ENCODE measurements at places on chromosomes 1 and 21. TPM values are rescaled to one million over a fixed set of nuclear protein-coding genes. Genes with fewer than 3 reads are reported as not detected.

Gene CACHD1
- 12.3 TPM for total RNA-seq

Gene CLCNKB
- 0.62 TPM for total RNA-seq

Gene CD84
- 6.9 TPM for total RNA-seq

Gene OR2L8
- total RNA-seq: not detected

Gene FAM167B
- 9.2 TPM for total RNA-seq

Gene TMEM53
- total RNA-seq: 3.8 TPM

Gene EYA3
- total RNA-seq: 12.3 TPM

Gene AGRN
- 18.8 TPM for total RNA-seq

Gene CXADR
- 0.24 TPM for total RNA-seq

Gene CAMSAP2
- total RNA-seq: 31.9 TPM

Gene MROH7
- 2.5 TPM for total RNA-seq

Gene ELF3
- 0.48 TPM for total RNA-seq

Gene RERE
- 94.9 TPM for total RNA-seq

Gene FAF1
- 64.2 TPM for total RNA-seq

Gene CLIC6
- 5.0 TPM for total RNA-seq

Gene MLLT11
- total RNA-seq: 3.2 TPM

Gene UMODL1
- total RNA-seq: not detected

Gene SLC9C2
- total RNA-seq: not detected

Gene TMEM51
- total RNA-seq: 4.3 TPM

Gene C2CD2
- 43.1 TPM for total RNA-seq

Gene S100A7
- total RNA-seq: not detected

Gene KCNQ4
- total RNA-seq: 10.3 TPM

Gene NBPF14
- total RNA-seq: 27.0 TPM

Gene RUSC1
- 32.5 TPM for total RNA-seq

Gene RNF186
- total RNA-seq: not detected

Gene SAMD13
- total RNA-seq: 0.51 TPM

Gene CELA3A
- total RNA-seq: not detected

Gene GJA4
- total RNA-seq: 21.8 TPM

Gene ADGRB2
- total RNA-seq: 5.3 TPM

Gene LRRC53
- total RNA-seq: not detected

Gene MPL
- total RNA-seq: not detected

Gene RGL1
- total RNA-seq: 34.0 TPM

Gene RIMKLA
- 0.24 TPM for total RNA-seq

Gene TAF13
- 63.3 TPM for total RNA-seq

Gene VANGL2
- 2.0 TPM for total RNA-seq

Gene DTL
- 0.74 TPM for total RNA-seq

Gene S100A9
- total RNA-seq: 158 TPM

Gene PAFAH2
- 7.2 TPM for total RNA-seq

Gene RRP15
- total RNA-seq: 25.8 TPM

Gene SLX9
- 25.8 TPM for total RNA-seq

Gene AKNAD1
- total RNA-seq: 1.0 TPM

Gene PTGFRN
- 153 TPM for total RNA-seq

Gene ZNF670
- total RNA-seq: 3.9 TPM

Gene PTGER3
- total RNA-seq: 15.6 TPM

Gene LMX1A
- 0.19 TPM for total RNA-seq

Gene CHRNB2
- not detected for total RNA-seq

Gene SLC35F3
- not detected for total RNA-seq

Gene FCRL1
- 0.29 TPM for total RNA-seq

Gene HPCA
- total RNA-seq: 0.19 TPM

Gene SH2D1B
- 0.69 TPM for total RNA-seq

Gene TSPAN2
- total RNA-seq: 49.8 TPM

Gene DIRAS3
- total RNA-seq: 1.6 TPM

Gene AMPD2
- 33.8 TPM for total RNA-seq

Gene ETV3L
- not detected for total RNA-seq

Gene DNAI4
- total RNA-seq: 22.0 TPM

Measured in posterior vena cava (tissue), 2 donors.